GM23338 (cell line): ENCODE measurements at places on chromosomes 6 and 20.

DNA sequence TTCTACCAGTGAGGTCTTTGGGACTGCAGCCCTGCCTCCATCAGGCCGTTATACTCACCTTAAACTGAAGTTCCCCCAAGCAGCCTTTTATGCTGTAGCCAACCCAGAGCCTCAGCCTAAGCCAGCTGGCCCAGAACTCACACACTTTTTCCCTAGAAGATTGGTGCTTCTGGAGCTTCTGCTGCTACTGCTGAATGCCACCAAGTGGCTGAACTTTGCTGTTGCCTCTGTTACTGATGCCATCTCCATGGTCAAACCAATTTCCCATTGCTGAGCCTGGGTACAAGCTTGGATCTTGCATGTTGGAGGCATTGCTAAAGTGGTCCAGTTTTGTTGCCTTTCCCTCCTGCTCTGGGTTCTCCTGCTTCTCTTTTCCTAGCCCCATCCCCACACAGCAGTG, 15.0 kb upstream of the TBX18 start:
- H3K4me3 ChIP-seq: no peak overlapping the region
- peaks cover 44% of the 10 kb centered on the region for H3K27me3 ChIP-seq
- H3K27ac ChIP-seq: no peak overlapping the region
- H3K4me1 ChIP-seq: no peaks in the 10 kb centered on the region
- H3K36me3 ChIP-seq: no peaks in the 10 kb centered on the region

DNA sequence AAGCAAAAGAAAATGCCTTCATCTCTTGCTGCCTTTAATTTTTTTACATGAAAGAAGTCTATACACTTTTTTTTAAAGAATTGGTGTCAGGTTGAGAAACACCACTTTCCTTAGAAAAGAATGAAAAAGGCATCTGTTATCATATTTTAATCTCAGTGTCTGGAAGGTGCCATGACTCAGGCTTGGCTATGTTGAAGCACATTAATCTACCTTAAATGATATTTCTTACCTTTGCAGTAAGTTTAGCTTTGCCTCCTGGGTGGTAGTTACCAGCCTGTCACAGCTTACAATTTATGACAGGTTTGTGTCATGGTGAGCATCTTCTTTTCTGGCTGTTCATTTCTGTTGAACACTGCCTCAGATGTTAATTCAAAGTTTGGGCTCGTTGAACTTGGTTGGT, 95.3 kb downstream of the RTN4IP1 start:
- H3K27me3 ChIP-seq: no peaks in the 10 kb centered on the region
- H3K4me3 ChIP-seq: no peak overlapping the region
- H3K4me1 ChIP-seq: peaks cover 12% of the 10 kb centered on the region; the same call in 1 of the 2 replicates
- no peak for DNase-seq
- no peaks in the 10 kb centered on the region for H3K36me3 ChIP-seq

GRCh38 chr20:57619051-57619831, 985 bp downstream of the ZBP1 start:
- no peaks in the 10 kb centered on the region for H3K36me3 ChIP-seq
- H3K4me3 ChIP-seq: no peak overlapping the region
- H3K27me3 ChIP-seq: no peaks in the 10 kb centered on the region
- DNase-seq: no peak

- no peaks in the 10 kb centered on the region for H3K27me3 ChIP-seq
- no peak overlapping the region for H3K4me3 ChIP-seq
- peaks cover 16% of the 10 kb centered on the region for H3K4me1 ChIP-seq
- H3K27ac ChIP-seq: no peak overlapping the region
- H3K36me3 ChIP-seq: no peaks in the 10 kb centered on the region
These were observed 163.2 kb upstream of the TAB2 start for GRCh38 chr6:149154261-149154821.

- H3K27me3 ChIP-seq: no peaks in the 10 kb centered on the region
- no peak overlapping the region for H3K4me3 ChIP-seq
- no peak for DNase-seq
- H3K27ac ChIP-seq: no peak overlapping the region
- H3K36me3 ChIP-seq: no peaks in the 10 kb centered on the region
- no peaks in the 10 kb centered on the region for H3K4me1 ChIP-seq
These were observed 151.7 kb upstream of the RPS6KA2 start for GRCh38 chr6:166778776-166779175.
